ENCODE measurements at places on chromosomes 5 and 9.
A peak's percentile ranks its signal among the peaks of the same experiment; 100 is the strongest.

DNA sequence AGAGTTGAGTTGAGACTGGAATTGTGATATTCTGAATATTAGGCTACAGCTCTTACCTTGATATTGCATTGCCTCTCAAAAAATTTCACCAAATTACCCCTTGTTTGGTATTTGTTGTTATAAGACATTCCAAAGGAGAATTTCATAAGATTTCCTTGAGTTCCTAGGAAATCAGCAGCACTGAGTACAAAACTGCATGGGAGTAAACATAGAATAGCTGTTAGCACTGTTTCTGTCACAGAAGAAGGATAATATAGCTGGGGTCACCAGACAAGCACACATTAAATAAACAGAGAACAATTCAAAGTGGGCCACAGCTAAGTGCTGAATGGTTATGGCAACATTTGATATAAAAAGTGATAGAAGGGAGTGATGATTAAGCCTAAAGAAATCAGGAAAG, 724.3 kb downstream of the PRELID2 start:
- DNase-seq: no peak

DNA sequence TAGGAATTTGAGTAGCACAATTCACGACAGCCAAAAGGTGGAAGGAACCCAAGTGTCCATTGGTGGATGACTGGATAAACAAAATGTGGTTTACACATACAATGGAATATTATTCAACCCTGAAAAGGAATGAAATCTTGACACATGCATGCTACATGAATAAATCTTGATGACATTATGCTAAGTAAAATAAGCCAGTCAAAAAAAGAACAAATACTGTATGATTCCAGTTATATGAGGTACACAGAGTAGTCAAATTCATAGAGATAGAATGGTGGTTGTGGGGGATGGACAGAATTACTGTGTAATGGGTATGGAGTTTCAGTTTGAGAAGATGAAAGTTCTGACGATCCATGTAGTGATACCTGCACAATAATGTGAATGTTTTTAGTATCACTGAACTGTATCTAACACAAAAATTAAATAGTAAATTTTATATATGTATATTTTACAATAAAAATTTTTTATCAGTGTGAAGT, 117.7 kb upstream of the GNA14 start:
- no peak for DNase-seq

- DNase-seq: no peak
These were observed 25.3 kb upstream of the DUSP1 start for GRCh38 chr5:172796306-172796705.

DNA sequence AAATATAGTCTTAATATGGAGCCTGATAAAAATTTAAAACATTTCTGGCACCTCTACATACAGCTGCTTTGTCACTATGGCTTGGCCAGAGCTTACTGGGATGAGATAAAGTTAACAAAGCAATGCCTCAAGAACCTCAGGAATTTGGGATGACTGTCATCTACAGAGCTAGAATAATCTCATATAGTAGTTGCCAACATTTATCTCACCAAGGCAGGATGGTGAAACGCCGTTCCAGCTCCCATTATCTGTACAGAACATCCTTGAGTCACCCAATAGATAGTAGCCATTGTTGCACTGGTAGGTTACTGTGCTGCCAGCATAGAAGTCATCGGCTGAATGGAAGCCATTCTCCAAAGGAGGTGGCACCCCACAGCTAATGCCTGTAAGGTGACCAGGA, 94.6 kb upstream of the TXNDC8 start:
- DNase-seq: no peak

DNA sequence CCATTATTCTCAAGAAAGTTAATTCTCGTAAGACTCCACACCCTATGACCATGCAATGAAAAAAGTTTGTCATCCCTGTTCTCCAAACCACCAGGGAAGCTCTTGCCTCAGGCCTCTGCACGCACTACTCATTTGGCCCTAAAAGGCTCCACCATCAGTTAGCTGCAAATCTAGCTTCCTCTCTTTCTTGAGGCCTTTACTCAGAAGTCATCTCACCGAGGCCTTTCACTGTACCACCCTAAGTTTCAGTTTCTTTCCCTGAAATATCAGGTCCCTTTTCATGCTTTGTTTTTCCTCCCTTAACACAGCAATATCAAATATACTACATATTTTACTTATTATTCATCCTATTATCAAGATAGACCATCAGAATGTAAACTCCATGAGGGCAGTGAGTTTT, 39.1 kb downstream of the OXCT1 start:
- no peak for DNase-seq

GRCh38 chr5:127294829-127295228, 4.2 kb downstream of the MEGF10 start:
- DNase-seq: no peak

- no peak for DNase-seq
These were observed 69.5 kb downstream of the ZNF354C start for GRCh38 chr5:179129607-179130071.

- no peak for DNase-seq
These were observed 6.4 kb upstream of the FPGS start for GRCh38 chr9:127796225-127796813.

DNA sequence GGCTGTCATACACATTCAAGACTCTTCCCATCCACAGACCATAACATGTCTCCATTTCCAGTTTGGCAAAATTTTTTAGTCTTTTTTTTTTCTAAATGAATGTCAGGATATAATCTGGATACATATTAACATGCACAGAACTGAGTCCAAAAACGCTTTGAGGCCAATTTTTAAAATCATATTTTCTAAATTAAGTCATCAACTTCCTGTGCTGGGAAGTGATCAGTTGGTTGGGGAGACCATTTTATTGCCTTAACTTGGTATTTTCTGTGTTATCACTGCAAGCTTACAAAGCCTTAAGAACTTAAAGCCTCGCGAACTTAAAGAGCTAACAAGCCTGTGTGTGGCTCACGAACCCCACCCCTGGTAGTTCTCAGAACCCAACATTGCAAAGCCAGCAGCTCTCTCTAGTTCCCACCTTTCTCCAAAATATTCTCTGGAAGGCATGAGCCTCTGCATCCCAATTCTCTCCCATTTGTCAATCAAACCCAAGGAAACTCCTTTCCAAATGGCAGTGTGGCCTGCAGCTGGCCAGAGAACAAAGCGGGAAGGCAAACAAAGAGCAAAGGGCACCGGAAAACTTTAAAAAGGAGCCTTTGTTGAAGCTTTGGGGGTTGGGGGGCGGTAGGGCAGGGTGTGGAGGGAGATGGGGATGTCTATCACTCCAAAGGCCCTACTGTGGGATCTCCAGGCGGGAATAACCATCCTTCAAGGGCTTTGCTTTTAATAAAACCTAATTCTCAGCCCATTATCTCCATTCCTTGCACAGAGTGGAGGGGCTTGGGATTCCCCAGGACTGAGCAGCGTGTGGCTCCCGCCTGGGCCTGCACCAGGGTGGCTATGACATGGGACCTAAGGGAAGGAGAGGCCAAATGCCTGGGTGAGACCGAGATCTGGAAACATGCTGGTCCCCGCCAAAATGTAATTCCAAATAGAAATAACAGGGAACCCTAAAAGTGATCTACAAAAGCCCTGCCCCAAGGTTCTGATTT, 65.0 kb downstream of the ROR2 start:
- no peak for DNase-seq

DNA sequence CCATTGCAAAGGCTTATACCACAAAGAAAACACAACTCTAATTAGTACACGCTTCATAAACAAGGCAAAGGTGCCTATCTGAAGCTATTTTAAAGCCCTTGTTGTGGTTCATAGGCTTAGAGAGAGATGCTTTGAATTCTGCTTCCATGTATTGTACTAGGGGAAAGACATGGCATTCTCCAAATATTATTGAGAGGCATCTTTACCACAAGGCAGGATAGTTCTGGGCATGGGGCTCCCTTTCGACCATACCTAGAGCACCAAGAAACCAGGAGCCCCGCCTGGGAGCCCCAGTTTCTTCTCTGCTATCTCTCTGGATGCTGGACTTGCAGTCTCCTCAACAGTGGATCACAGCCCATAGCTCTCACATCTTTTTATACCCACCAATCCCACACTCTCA, 93.7 kb downstream of the NFIB start:
- DNase-seq: no peak

DNA sequence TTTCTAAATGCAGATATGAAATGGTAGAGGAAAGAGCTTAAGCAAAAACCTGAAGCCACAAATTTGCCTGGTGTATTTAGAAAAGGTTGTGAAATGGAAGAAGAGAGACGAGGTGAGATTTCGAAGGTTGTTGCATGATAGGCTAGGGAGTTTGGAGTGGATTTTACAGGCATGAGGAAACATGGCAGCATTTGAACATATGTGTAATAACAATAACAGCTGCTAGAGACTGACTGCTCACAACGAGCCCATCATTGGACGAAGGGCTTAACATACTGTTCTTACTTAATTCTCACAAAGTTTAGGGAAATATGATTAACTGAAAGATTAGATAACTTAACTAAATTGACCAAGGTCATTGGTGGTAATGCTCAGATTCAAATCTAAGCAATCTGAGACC, 108.1 kb downstream of the JAKMIP2 start:
- no peak for DNase-seq

GRCh38 chr5:161420521-161420920, 126.0 kb downstream of the GABRB2 start:
- no peak for DNase-seq

DNA sequence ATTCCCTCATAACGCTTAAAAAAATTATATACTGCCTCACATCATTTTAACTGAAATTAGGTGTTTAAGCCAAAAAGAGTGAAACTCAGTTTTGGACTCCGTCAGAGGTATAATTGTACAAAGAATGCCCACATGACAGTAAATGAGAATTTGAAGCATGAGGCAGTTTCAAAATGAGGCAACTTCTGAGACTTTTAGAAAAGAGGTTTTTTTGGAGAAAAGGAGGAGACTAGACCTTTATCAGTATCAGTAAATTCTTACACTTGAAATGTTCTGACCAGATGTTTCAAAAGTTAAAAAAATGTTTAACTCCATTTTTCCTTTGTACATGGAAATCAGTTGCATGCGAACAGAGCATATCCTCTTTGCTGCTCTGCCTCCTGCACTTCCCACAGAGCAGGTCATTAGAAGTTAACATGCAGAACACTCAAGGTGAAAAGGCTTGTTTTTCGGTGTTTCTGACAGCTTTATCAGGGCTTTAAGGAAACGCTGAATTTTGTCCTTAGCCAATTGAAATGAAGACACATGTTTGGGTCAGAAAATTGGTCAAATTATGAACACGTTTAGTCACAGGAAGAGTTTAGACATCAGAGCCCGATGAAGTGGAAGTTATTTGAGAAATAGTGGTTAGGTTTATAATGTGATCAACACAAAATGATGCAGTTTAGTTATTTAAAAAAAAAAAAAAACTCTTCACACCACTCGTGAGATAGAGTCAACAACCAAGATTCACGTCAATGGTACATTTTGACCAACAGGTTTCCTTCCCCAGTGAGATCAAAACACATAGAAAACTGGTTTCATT, 59.5 kb downstream of the PIK3R1 start:
- DNase-seq: no peak

GRCh38 chr9:70340572-70340971, 73.9 kb downstream of the KLF9 start:
- DNase-seq: no peak

- no peak for DNase-seq
These were observed 33.8 kb upstream of the TXNDC8 start for GRCh38 chr9:110371411-110372007.

GRCh38 chr9:3509926-3510325, 15.9 kb downstream of the RFX3 start:
- DNase-seq: no peak

GRCh38 chr9:115353681-115354080, 235.7 kb upstream of the TNC start:
- DNase-seq: no peak

GRCh38 chr9:33813712-33814641, 3.0 kb upstream of the UBE2R2 start:
- no peak for DNase-seq

DNA sequence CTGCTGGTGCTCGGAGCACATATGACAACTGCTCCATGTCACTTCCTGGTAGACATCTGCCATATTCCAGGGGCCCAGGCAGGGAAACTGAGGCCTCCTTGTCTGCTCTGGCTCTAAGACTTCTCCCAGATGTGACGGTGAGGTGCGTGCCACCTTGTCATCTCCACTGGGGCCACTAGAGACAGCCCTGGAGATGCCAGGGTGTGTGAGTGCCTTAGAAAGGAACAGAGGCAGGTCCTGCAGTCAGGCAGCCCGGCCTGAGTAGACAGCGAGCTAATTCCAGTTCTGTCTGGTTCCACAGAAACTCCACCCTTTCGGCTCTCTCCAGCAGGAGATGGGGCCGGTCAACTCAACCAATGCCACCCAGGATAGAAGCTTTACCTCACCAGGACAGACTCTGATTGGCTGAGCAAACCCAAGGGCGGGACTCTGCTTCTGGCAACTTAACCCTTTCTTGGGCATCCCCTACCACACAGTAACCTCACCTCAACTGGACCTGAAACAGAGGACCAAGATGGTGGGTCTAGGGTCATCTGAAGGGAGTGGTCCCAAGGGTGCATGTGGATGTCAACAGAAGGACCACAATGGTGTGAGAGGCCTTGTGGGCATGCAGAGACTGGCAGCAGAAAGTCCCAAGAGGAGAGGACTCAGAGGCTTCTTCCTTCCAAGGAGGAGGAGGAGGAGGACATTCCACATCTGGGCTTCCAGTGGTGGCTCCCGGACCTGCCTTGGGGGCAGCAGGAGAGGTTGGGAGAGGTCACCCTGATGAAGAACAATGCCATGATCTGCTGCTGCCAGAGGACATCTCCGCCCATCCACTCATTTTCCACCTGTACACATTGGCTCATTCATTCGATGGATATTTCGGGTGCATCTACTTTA, 77.7 kb downstream of the RGS3 start:
- DNase-seq: peak; percentile 74

GRCh38 chr5:72268753-72269410, 51.2 kb downstream of the MRPS27 start:
- DNase-seq: peak; percentile 47

- DNase-seq: no peak
These were observed 17.0 kb downstream of the OR13J1 start for GRCh38 chr9:35852876-35853865.

- DNase-seq: no peak
These were observed 31.0 kb upstream of the NFIB start for GRCh38 chr9:14344941-14345353.

DNA sequence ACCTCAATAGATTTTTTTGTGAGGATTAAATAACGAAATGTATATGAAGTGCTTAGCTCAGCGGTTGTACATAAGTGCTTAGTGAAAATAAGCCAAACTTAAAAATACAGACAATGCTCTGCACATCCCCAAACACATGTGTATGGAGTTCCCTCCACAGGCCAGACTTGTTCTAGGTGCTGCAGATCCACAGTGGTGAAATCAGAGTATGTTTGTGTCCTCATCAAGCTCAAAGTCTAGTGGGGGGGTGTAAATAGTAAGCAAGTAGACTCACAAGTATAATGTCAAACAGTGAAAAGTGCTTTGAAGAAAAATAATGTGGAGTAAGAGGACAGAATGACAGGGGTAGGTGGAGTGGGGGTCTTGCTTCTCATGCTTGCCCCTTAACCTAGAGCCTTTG, 157.4 kb upstream of the SPRY4 start:
- DNase-seq: no peak

Data from head of caudate nucleus (tissue), 42 donors.